NCI-H460 (cell line): ENCODE measurements at places on chromosomes 6 and 20. TPM values are rescaled to one million over a fixed set of nuclear protein-coding genes. Genes with fewer than 3 reads are reported as not detected.
A peak's percentile ranks its signal among the peaks of the same experiment; 100 is the strongest.

- no peak for DNase-seq
These were observed 347.6 kb upstream of the IMPG1 start for GRCh38 chr6:76420094-76420493.

DNA sequence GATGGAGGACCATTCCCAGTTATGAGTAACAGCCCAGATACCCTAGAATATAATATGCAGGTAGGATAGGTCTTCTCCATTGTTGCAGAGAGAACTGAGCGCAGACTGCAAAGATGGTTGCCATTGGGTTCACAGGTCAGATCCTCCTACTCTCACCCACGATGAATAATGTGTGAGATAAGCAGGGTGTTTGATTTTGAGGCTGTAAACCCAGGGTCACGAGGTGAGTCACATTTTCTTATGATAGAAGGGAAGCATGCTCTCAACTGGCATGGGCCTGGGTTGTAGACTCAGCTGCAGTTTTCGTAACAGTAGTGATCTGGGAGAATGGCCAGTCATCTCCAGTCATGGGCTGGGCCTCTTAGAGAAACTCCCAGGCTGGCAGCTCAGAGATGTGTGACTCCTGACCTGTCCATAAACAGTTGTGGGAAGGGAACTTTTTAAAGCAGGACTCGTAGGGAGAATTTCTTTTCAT is 74.2 kb downstream of the CD164 start:
- no peak for DNase-seq

GRCh38 chr20:48667889-48668413 is 159.8 kb downstream of the PREX1 start:
- no peak for DNase-seq

- no peak for DNase-seq
These were observed 574.4 kb upstream of the MAP3K7 start for GRCh38 chr6:91161246-91161645.

- DNase-seq, result no peak
These were observed 280.0 kb downstream of the ARHGAP18 start for GRCh38 chr6:129429956-129430355.

- peak; percentile 88 for DNase-seq
These were observed 79.9 kb downstream of the ATXN1 start for GRCh38 chr6:16681260-16681873.

DNA sequence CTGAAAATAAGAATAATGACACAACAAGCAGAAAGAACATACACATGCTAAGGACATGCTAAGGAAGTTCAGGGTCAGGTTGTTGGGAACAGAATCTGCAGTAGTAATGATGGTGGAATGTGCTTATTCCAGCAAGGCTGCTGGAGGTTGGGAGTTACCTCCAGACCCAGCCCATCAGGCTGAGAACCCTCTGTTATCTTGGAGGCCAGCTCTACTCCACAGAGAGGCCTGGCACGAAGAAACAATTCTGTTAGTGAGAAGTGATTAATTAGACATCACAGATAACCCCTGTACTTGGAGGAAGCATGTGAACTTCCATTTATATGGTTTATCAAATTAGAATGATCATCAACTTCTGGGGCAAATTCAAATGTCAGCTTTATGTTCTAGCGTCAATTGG is 22.1 kb upstream of the ARHGAP18 start:
- no peak for DNase-seq

DNA sequence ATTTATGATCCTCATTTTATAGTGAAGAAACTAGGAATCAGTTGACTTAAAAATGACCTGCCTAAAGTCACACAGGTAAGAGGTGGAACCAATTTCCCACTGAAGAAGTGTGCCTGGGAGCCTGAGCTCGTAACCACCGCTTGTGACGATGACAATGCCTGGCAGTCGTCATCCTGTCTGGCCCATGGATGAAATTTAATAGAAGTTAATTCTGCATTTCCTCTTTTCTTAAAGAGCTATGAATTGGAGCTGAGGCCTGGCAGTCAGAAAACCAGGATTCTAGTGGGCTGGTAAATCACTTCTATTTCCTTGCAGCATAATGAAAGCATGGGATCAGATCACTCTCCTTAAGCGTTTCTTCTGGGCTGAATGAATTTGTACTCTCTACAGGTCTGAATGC is 200.0 kb upstream of the SGK1 start:
- no peak for DNase-seq

DNA sequence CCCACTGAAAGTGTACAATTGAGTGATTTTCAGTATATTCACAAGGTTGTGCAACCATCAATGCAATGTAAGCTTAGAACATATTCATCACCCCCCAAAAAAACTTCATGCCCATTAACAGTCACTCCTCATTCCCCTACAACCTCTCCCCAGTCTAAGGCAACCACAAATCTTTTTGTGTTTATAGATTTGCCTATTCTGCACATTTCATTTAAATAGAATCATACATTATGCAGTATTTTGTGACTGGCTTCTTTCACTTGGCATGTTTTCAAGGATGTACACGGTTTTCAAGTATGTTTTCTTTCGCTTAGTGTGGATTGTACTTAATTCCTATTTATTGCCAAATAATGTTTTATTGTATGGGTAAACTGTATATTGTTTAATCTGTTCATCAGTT is 329.3 kb upstream of the RNF24 start:
- DNase-seq, result no peak

- DNase-seq, result no peak
These were observed 15.4 kb downstream of the SERAC1 start for GRCh38 chr6:158152659-158153058.

- no peak for DNase-seq
These were observed 176.5 kb downstream of the DLL1 start for GRCh38 chr6:170114187-170114945.

DNA sequence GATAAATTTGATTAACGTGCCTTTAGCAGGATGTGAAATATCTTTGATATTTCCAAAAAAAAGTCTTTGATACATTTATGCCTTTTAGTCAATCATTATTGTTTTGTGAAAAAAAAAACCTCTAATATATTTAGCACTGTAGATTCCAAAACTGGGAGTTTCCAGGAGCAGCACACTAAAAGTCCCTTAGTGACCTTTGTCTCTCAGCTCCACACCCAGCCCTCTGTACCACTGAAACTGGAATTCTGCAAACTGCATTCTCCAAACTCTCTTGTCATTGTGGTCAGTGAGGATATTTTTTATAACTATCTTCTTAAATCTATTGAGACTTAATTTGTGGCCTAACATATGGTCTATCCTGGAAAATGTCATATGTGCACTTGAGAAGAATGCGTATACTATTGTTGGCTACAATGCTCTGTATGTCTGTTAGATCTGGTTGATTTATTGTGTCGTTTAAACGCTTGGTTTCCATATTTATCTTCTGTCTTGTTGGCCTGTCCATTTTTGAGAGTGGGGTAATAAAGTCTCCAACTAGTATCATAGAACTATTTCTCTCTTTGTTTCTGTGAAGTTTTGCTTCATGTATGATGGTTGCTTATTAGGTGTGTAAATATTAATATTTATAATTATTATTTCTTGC is 73.2 kb upstream of the CNKSR3 start:
- DNase-seq, result no peak

DNA sequence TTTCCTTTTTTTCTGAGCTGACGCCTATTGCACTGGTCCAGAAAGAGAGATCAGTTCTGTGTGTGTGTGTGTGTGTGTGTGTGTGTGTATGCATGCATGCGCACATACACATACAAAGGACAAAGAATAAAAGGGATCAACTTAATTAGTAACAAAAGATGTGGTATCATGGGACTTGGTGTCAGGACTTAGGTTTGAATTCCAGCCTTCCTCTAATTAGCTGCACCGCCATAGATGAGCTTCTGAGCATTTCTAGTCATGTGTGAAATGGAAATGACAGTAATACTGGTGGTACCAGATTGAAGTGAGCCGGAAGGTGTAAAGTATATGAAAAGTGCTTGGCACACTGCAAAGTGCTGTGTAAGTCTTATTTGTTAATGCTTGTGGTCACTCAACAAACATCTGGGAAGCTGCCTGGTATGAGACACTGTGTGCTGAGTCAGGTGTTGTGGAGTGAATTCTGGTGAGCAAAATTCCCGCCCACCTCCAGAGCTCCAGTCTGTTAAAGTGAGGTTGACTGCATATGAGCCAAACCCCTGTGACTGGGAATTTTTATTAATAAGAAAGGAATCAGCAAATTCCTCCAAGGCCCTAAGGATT is 12.4 kb downstream of the DAAM2 start:
- no peak for DNase-seq

GRCh38 chr6:15036690-15037245 is 209.1 kb upstream of the JARID2 start:
- DNase-seq, result no peak

Gene COL12A1
- 0.20 and 0.64 TPM in 2 replicates for total RNA-seq

Gene OSER1
- 32.0 and 38.0 TPM in 2 replicates for total RNA-seq
